ENCODE measurements at places on chromosomes 3 and 15.

DNA sequence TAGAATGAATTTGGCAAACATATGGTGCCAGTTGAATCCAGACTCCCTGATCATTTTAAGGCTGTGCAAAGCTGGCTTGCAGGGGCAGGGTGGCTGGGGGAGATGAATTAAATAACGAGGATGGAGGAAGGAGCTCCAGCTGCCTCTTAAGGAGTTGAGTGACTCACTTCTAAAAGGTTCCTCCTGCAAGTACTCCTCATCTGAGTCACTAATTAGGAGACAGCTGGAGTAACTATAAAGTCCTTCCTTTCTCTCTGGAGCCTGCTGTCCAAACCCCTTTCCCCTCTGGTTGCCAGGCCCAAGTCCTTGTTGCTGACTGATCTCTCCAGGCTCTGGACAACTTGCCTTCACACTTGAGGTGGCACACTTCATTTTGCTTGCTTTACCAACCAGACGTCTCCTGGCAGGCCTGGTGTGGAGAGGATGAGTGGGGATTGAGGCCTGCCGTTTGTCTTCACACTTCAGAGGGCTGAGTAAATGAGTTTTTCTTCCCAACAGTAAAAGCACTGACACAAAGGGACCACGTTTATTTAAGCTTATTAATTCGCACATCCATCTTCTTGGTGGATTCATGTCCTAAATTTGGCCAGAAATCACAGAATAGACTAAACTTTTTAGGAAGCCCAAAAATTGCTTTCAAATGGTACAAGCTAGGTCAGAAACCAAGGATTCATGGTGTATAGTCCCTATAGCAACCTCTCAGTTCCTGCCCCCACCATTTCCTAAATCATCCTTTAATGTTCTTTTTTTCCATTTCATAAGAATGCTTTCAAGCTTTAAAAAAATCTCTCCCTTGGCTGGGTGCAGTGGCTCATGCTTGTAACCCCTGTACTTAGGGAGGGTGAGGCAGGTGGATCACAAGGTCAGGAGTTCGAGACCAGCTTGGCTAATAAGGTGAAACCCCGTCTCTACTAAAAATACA, 90.5 kb upstream of the MYRIP start:
- H3K4me1 ChIP-seq: no peaks in the 10 kb centered on the region
- no peaks in the 10 kb centered on the region for H3K27me3 ChIP-seq
- no peak overlapping the region for H3K27ac ChIP-seq
- DNase-seq: no peak
- no peaks in the 10 kb centered on the region for H3K36me3 ChIP-seq
- no peak overlapping the region for H3K4me3 ChIP-seq

GRCh38 chr15:100794008-100794407, 85.6 kb upstream of the ALDH1A3 start:
- H3K4me3 ChIP-seq: no peak overlapping the region
- no peaks in the 10 kb centered on the region for H3K4me1 ChIP-seq
- peaks cover 9% of the 10 kb centered on the region for H3K27me3 ChIP-seq
- no peaks in the 10 kb centered on the region for H3K36me3 ChIP-seq
- no peak overlapping the region for H3K27ac ChIP-seq

DNA sequence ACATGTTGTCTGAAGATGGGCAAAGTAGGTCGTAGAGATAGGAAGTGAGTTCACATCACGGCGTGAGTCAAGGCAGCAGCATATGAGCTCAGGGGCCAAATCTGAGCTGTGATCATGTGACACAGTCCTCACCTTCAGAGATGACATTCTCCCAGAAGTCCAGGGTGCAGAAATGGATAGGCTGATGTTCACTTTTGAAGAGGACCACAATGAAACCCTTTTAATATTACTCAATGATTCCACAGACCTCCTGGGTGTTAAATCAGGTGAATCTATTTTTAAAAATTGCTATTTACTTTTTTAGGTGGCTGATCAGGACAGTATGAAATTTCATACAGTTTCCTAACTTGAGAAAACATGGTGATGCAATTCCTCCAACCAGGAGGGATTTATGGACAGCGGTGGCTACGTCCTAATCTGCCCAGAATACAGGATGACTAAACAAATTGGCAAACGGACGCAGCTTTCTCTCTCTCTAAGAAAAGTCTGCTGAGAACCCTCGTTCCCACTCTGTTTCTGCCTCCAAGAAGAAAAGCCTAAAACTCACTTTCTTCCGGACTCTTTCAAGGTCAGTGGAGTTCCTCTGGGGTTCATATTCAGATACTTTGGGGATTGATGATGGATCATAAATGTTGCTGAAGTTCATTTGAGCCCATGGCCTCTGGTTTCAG, 34.4 kb downstream of the B3GNT5 start:
- no peak for DNase-seq
- no peak overlapping the region for H3K4me3 ChIP-seq

DNA sequence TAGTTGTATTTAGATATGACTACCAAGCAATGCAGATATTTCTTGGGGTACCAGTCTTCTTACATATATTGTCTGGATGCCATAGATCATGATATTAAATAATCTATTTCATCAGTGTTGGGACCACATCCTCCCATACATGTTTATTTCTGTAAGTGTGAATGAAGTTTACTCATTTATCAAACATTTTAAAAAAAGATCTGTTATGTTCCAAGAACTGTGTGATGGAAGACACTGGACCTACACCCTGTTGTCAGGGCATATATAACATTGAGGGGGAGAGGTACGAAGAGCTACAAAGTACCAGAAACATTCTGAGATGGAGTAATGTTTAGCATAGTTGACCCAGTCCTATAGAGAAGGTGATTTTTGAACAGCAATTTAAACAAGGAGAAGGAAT, 26.6 kb downstream of the MBNL1 start:
- no peak overlapping the region for H3K4me3 ChIP-seq
- H3K4me1 ChIP-seq: peaks cover 76% of the 10 kb centered on the region
- H3K27me3 ChIP-seq: no peaks in the 10 kb centered on the region
- peaks cover 37% of the 10 kb centered on the region for H3K36me3 ChIP-seq
- DNase-seq: no peak
- peak overlapping the region; percentile 71 for H3K27ac ChIP-seq

DNA sequence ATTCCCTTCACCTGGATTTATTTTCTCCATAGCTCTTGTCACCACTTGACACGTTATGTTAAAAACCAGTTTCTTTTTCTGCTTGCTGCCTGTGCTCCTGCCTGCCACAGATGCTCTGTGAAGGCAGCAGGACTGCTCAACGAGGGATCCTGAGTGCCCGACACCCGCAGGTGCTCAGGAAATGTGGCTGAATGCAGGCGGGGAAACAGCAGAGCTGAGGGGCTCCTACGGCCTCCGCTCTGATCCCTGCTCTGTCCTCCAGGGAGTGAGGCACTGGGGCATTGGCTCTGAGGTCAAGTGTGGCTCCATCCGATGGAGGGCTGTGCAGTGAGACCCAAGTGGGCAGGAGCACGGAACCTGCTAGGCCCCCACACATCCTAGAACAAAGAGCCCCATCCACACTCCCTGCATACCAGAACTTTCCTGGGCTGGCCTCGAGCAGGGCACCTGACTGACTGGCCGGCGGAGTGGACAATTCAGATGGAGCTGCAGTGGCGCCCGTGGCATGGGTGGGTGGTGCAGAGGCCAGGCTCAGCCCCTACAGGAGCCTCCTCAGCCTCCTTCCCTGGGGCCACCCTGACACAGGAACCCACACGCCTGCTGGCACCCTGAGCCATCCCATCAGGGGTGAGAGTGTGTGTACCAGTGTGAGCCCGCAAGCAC, 27.9 kb downstream of the IQSEC1 start:
- H3K4me1 ChIP-seq: peaks cover 24% of the 10 kb centered on the region
- DNase-seq: no peak
- no peak overlapping the region for H3K4me3 ChIP-seq
- no peaks in the 10 kb centered on the region for H3K36me3 ChIP-seq
- H3K27me3 ChIP-seq: no peaks in the 10 kb centered on the region
- no peak overlapping the region for H3K27ac ChIP-seq

- H3K4me1 ChIP-seq: peaks cover 26% of the 10 kb centered on the region
- peaks cover 26% of the 10 kb centered on the region for H3K27me3 ChIP-seq
- H3K27ac ChIP-seq: no peak overlapping the region
- H3K36me3 ChIP-seq: no peaks in the 10 kb centered on the region
- DNase-seq: no peak
- H3K4me3 ChIP-seq: no peak overlapping the region
Observed at GRCh38 chr3:10601151-10601856, 95.9 kb upstream of the ATP2B2 start.

DNA sequence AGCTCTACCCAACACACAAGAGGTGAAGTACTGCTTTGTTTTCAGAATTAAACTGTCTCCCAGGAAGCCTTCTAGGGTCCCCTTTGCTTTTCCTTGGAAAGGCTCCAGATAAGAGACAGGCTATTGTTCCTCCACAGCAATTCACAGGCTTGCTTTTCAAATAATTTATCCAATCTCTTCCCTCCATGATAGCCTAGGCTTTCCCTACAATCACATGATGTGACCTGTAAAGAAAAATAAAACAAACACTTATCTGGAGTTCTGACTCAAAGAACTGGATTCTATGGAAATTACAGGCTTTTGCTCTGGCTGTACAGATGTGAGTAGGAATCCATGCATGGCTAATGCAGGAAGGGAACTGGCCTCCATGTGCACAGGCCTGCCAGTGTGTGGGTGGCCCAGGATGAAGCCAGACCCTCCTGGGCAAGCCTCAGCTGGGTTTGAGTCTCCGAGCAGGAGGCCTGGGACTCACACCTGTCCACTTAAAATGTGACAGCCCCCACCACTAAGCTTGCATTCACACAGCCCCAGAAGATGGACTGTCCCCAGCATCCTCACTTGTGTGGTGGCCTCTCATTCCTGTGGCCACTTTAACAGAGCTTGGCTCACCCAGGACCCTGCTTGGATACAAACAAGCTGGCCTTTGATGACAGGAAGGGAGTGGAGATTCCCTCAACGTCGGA, 75.8 kb upstream of the LEKR1 start:
- H3K4me1 ChIP-seq: no peaks in the 10 kb centered on the region
- no peak overlapping the region for H3K27ac ChIP-seq
- H3K36me3 ChIP-seq: peaks cover 13% of the 10 kb centered on the region
- no peak overlapping the region for H3K4me3 ChIP-seq
- DNase-seq: no peak

- H3K4me3 ChIP-seq: no peak overlapping the region
- H3K27me3 ChIP-seq: no peaks in the 10 kb centered on the region
- H3K4me1 ChIP-seq: no peaks in the 10 kb centered on the region
- no peak overlapping the region for H3K27ac ChIP-seq
- no peaks in the 10 kb centered on the region for H3K36me3 ChIP-seq
- no peak for DNase-seq
Observed at GRCh38 chr3:154728285-154728684, 298.3 kb upstream of the GPR149 start.

DNA sequence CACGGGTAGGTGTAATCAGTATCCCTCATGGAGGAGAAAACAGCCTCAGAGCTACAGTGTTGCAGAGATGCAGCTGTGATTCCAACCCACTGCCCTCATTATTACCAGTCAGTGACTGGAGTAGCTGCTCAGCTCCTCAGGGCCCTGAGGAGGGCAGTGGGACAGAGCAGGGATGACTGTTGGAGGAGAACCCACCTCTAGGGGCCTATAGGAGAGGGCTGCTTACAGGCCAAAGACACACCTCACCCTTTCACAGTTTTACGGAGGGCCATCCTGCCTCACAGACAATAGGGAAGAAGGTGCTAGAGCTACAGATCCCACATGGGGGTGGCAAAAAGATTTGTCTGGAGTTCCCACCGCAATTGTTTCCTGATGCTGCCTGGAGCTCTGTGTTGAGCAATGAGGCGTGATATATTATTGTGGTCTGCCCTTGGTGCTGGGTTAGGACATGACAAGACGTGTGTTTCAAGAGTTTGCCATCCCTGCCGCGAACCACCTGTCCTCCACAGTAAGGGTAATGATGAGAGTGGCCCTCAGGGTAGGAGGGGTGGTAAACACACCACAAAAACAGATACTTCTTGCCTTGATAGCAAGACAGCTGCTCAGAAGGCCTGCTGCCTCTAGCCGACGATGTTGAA, 140.5 kb upstream of the TPM1 start:
- no peaks in the 10 kb centered on the region for H3K36me3 ChIP-seq
- H3K27ac ChIP-seq: no peak overlapping the region
- no peaks in the 10 kb centered on the region for H3K4me1 ChIP-seq
- no peak overlapping the region for H3K4me3 ChIP-seq

Measured in activated CD8-positive, alpha-beta memory T cell treated with anti-CD3 and anti-CD28 coated beads, Interleukin-2, amount 10 ng/mL, durations not matched to agents 7 days and 5 days (primary cell).